ENCODE measurements at places on chromosomes 1 and 21.
A peak's percentile ranks its signal among the peaks of the same experiment; 100 is the strongest.

DNA sequence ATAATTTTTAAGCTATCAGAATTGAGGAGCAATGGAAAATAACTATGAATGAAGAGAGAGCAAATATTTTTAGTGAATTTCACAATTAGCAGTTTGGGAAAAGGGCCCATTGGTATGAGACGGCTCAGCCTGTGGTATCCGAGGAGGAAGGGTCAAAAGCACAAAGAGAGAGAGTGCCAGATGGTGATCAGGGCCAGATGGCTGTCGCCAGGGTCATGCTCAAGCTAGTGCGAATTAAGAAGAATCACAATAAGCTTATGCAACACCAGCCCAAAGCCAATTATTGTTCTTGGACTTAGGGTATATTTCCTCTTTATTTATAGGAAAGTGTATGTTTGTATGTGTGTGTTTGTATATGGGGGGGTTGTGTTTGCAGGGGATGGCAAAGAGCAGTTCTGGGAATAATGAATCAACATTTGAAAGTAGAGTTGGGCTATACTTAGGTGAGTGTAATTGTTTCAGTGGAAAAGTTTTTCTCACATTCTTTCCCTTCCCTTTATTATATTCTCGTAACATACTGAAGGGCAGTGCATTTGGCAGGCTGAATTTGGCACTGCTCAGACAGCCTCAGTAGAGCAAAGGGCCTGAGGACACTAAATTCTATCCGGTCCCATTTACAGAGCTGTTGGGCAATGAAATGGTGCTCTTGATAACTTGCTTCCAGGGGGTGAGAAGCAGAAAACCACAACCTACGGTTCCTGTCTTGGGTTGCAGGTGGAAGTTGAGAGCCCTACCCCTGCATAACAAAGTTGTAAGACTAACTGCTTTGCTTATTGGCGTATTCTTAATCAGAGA lies 19.5 kb upstream of the DDR2 start:
- DNase-seq: no peak

GRCh38 chr1:198811449-198811848 lies 172.6 kb downstream of the PTPRC start:
- DNase-seq: no peak

DNA sequence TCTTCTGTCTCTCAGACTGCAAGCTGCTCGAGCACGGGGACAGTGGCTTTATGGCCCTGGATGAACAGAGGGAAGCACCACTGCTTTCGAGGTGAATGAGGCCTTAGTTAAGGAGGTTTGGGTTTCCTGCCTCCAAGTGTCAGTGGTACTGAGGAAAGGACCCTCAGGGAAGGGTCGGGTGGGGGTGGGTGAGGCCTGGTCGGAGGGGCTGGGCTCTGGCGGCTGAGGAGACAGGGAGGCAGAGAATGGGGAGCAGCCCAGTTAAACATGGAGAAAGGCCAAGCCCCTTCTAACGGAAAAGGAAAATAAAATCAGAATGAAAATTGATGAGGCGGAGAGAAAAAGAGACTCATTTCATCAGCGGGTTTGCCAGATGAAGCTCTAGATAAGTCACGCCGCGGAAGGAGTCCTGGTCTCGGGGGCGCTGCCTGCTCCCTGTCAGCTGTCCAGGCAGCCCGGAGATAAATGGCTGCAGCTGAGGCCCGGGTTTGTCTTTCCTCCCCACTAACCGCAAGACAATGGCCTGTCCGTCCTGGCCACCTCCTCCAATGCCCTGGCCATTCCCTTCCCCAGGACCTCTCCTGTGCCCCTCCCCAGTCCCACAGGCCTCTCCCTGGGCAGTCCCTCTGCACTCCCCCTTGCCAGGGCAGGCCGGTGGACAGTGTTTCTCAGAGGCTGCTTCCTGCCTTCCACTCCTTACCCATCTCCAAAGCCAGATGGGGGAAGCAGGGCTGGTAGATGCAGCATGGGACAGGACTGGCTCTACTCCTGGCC lies 55.2 kb downstream of the LRRN2 start:
- no peak for DNase-seq

DNA sequence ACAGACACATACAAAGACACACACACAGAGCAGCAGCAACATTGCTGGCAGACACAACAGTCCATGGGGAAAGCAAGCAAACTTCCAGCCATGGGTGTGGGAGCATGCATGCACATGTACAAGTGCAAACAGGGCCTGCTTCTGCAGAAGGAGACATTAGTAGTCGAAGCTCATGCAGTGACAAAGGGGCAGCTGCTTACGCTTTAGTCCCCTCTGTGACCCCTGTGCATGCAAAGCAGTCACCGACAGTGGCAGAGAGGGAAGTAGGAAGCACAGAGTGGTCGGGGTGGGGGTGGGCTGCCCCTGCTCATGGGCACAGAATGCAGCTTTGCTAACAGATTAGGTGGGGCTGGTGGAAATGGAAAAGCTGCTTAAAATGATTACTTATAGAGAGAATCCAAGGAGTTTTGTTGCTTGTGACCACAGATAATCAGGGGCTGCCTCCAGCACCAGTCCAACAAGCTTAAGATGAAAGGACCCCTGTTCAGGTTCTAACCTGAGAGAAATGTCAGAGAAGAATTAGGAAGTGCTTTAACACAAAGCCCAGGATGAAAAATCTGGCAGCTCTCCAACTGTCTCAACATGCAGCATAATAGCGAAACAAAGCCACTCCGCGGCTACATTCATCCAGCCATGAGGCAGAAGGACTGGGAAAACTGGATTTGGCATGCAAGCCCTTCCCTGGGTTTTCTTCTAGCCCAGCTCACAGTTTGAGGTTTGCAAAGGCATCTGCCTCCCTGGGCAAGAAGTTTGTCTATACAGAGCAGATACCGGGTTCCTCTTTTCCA lies 378.9 kb downstream of the KCNH1 start:
- no peak for DNase-seq

DNA sequence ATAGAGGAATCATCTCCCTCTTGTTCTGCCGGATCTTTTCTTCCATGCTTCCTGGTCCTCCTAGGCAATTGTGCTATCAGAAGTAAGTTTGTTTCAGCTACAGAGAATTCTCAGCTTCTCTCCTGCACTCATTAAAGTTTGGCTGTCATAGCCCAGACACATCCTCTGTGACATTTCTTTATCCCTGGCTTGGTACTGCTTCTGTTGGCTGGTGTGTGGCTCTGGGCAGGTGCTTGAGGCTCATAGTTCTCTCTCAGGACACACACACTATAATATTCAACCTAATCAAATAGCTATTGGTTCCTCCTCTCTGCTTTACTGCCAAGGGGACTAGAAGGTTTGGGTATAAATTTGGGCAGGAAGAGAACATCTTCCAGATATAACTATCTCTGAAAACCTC lies 172.1 kb downstream of the ROR1 start:
- DNase-seq: no peak

- DNase-seq: no peak
Observed at GRCh38 chr1:966135-966703, at the start of gene PLEKHN1. TSS of gene PLEKHN1 (plus strand) at chr1:966482. CDS start at chr1:966532, 50 bp downstream.

DNA sequence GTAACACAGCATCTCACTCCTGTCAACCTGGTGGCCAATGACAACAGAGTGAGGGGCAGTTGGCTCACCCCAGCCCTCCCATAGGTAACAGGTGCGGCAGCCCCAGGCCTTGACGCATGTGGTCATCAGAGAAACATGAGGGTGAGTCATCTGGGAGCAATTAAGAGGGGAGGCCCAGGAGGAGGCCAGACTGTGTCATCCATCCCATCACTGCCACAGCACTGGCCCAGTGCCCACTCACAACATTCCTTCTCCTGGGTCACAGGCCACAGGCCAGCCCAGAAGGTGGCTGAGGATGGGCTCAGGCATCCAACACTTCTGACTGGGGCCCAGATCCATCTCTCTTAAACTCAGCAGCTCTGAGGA lies 17.1 kb downstream of the TEX35 start:
- no peak for DNase-seq

DNA sequence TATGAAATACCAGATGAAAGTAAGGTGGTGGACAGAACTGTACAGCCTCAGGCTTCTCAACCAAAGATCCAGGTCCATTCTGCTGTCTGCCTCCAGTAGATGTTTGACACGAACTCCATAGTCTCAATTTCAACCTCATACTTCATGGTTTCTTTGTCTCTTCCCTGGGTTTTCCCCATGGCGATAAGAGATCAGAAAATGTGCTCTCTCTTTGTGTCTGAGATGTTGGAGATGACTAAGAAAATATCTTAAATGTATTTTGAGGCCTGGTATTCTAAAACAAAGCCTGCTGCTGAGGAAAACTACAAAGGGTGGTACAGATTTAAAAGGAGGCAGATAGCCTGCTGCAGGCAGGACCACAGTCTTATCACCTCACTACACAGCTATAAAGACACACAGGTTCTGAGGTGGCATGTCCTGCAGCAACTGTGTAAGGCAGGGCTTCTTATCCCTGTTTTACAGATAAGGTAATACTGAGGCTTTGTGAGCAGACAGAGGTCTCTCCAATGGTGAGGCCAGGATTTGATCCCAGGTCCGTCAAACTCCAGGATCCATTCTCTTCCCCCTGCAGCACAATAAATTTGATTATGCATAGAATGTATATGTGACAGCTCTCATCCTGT lies 40.0 kb upstream of the CACNA1E start:
- no peak for DNase-seq

GRCh38 chr1:201310986-201311355 lies 27.7 kb downstream of the PKP1 start:
- peak; percentile 83 for DNase-seq

- no peak for DNase-seq
Observed at GRCh38 chr1:23624440-23624839, 65.1 kb upstream of the ID3 start.

DNA sequence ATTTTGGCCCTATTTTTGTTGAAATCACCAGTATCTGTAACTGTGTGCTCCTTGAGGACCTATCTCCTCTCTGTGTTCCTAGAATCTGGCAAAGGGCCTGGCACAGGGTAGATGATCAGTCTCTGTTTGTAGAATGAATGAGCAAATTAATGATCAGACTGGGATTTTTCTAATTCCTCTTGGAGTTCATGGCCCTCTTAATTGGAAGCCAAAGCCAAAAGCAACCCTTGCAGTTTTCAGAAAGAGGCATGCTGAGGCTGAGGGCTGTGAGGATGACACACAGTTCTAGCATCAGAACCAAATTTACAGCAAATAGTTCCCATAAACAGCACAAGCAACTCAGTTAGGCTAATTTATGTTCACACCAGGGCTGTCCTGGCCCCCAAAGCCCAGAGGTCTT lies 111.1 kb upstream of the BEND5 start:
- DNase-seq: no peak
